ENCODE measurements at places on chromosomes 12 and 14.
A peak's percentile ranks its signal among the peaks of the same experiment; 100 is the strongest.

DNA sequence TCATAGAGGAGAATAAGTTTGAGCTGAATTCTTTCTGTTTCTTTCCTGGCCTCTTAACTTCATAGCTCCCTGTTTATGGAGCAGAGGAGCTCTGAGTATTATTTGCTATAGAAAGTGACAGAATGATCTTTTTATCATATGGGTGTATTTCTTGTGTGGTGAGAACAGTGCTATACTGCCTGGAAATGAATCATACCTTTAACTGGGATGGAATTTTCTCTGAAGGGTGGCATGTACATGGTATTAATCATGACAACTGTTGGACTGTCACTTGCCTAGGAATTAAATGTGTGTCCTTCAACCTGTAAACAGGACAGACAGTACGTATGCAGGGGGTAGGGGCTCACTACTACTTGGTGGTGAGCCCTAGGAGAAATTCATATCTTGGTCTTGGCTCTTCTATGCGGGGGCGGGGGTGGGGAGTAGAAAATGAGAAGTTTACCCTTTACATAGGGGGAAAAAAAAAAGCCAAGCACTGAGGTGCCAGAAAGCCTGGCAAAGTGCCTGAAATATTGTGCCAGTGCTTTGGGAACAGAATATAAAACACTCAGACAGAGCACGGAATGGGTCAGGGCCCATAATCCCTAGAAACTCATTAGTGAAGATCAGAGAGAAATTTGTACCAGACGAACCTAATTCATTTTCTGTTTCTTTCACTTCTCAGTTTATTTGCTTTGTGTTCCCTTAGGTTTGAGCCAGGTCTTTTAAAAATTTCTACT is 33.8 kb downstream of the ARMH4 start:
- DNase-seq: no peak

DNA sequence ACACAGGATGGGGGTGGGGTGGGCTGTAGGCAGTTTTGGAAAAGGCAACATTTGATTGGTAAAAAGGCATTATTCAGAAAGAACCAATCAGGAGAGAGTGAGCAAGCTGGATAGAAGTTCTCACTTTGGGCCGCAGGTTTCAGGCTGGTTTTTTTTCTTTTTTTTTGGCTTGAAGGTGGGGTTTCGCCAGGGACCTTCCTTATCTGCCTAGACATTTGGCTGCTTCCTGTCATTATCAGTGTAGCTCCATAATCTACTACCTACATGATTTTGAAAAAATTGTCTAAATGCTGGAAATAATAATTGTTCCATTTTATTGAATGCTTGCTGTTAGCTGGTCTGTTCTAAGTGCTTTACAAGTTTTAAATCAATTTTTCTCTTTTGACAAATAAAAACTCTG is 649.0 kb downstream of the TMTC2 start:
- no peak for DNase-seq

- no peak for DNase-seq
These were observed 32.8 kb downstream of the SH2B3 start for GRCh38 chr12:111438481-111438880.

GRCh38 chr12:125890971-125891370 is 825.7 kb downstream of the AACS start:
- DNase-seq: no peak

GRCh38 chr12:82414044-82414443 is 55.7 kb downstream of the METTL25 start:
- DNase-seq: no peak

- peak; percentile 59 for DNase-seq
These were observed at the start of gene SIX1 for GRCh38 chr14:60648934-60649874. TSS of gene SIX1 (minus strand) at chr14:60649477. CDS start at chr14:60649189, 288 bp downstream.

DNA sequence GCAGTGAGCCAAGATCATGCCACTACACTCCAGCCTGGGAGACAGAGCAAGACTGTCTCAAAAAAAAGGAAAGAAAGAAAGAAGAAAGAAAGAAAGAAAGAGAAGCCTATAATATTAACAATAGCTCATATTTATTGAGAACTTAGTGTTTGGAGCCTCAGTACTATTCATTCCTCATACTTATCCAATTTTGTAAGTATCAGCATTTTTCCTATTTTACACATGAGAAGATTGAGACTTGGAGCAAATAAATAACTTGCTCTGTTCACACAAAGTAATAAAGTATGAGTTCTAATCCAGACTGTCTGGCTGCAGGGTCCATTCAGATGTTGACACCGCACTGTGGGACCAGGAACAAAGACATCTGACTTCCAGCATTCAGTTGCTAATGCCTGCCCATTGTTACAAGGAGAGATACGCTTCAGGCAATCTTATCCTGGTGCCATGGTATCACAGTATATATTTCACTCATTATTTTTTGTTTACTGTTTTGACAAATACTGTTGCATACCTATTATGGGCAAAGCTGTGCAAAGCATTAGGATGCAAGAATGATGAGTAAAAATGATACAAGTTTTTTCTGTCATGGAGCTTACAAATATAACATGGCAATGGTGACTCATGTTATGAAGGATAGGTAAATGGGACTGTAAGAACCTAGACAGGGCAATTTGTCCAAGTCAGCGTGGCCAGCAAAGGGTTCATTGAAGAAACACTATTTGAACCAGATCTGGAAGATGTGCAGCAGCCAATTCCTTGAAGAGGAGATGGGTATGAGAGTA is 21.4 kb upstream of the TMTC2 start:
- DNase-seq: no peak

GRCh38 chr12:113910751-113911272 is 55.3 kb downstream of the RBM19 start:
- DNase-seq: no peak
